Effector CD4-positive, alpha-beta T cell (primary cell): ENCODE measurements at places on chromosomes 11 and 22.

GRCh38 chr11:79054636-79055035, 386.2 kb downstream of the TENM4 start:
- no peak for DNase-seq

DNA sequence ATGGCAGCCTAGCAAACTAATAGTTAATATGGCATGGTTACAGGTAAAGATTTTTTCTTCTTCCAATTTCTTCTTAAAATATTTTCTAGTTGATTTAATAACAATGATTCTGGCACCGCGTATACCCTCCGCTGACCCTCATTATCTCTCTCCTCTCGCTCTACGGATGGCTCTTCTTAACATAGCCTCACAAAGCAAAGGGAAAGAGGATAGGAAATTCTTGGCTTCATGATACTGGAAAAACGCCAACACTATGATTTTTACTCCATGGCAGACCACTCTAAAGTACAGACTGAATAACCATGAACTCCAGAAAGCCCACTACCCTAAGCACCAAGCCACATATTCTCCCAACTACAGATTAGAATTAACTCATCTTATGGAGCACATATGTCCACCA, 6.1 kb downstream of the PI4KA start:
- DNase-seq = no peak

GRCh38 chr11:58958500-58958899, 19.2 kb downstream of the GLYATL1 start:
- DNase-seq = peak; percentile 8

DNA sequence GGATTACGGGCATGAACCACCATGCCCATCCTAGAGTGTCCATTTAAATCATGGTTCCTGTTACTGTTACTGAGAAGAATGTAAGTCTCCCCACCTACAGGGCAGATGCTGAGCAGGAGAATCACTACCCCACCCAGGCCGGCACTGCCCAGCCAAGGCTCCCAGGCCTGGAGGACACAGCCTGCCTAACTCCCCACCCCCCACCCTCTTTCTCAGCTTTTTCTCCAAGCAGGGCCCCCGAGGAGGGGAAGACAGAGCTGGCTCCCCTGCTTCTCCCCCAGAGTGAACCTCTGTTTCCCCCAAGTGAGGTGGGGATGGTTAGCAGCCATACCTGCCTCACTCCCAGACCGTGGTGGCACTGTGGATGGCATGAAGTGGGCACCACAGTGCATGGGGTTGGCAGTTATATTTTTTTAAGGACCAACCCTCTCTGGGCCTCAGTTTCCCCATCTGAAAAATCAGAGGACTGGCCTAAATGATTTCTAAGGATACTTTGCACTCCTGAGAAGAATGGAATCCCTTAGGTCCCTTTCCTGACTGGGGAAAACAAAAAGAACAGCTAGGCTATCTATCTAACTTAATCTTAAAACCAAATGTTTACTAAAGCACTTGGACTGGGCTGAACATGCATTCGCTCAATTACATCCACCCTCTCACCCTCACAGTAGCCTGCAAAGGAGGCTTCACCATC, 5.0 kb downstream of the CBX7 start:
- no peak for DNase-seq

GRCh38 chr11:119414321-119414720, 8.7 kb downstream of the THY1 start:
- no peak for DNase-seq

GRCh38 chr11:47510209-47510608, 42.7 kb downstream of the CELF1 start:
- DNase-seq = no peak

DNA sequence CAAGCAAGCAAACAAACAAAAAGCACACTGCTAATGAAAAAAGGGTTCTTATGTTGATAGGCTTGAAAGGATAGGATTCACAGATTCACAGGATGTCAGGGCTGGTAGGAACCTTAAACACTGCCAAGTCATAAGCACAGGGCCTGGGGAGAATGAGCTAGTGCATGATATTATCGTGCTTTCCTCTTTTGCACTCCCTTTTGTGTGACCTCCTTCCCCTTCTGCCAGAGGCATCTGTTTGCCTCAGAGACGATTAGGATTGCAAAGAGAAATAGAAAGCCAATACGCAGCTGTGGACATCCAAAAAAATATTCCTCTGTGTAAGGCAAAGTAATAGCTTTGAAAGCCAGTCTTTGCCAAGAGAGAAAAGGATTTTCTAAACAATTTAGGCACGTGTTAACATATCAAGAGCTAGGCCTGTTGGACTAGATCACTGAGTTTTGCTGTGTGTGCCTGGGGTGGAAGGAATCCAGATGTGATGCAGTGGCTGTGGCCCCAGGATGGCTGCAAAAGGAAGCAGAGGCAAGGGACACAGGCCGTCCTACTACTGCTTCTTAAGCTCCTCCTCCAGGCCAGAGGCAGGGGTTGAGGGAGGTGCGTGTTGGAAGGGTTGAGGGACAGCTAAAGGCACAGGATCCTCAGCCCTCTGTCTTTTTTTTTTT, 30.6 kb downstream of the MCHR1 start:
- DNase-seq = no peak

- no peak for DNase-seq
These were observed 3.7 kb upstream of the CHST1 start for GRCh38 chr11:45669146-45669545.

DNA sequence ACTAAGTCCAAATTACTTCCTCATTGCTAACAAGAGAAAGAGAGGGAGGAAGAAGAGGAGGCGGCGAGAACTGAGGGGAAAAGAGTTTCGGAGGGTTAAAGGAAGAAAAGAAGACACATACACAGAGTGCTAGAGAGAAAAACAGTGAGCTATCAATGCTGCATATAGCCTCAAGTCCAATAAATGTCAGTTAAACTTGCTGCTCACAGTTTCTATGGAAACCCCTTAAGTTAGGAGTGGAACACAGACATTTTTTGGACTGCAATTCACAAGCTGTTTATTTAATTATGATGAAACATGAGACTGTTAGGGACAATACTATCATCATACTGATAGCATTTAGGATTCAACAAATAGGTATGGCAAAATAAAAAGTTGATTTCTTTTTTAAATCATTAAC, 1320.4 kb downstream of the LRRC4C start:
- DNase-seq = no peak

- no peak for DNase-seq
These were observed 58.1 kb upstream of the NECTIN1 start for GRCh38 chr11:119787074-119787461.

- DNase-seq = no peak
These were observed 3.0 kb upstream of the ANKK1 start for GRCh38 chr11:113384551-113384950.

DNA sequence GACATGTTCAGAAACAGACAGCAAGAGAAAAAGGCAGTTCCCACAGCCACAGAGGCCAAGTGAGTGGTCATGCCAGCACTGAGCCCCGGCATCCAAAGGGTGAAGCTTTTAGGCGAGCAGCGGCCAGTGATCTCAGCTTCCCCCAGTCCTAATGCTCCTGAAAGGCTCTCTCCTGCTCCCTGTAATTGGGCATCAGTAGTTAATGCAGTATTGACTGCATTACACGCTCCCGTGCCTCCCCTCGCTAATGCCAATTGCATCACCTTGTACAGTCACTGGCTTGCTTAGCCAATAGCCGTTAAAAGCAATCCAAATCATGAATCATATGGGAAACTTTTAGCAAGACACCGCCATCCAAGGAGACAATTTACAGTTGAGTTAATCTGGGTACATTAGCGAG, 4.9 kb downstream of the LMO1 start:
- no peak for DNase-seq

- DNase-seq = no peak
These were observed 49.0 kb downstream of the FAM83F start for GRCh38 chr22:40043793-40044101.

DNA sequence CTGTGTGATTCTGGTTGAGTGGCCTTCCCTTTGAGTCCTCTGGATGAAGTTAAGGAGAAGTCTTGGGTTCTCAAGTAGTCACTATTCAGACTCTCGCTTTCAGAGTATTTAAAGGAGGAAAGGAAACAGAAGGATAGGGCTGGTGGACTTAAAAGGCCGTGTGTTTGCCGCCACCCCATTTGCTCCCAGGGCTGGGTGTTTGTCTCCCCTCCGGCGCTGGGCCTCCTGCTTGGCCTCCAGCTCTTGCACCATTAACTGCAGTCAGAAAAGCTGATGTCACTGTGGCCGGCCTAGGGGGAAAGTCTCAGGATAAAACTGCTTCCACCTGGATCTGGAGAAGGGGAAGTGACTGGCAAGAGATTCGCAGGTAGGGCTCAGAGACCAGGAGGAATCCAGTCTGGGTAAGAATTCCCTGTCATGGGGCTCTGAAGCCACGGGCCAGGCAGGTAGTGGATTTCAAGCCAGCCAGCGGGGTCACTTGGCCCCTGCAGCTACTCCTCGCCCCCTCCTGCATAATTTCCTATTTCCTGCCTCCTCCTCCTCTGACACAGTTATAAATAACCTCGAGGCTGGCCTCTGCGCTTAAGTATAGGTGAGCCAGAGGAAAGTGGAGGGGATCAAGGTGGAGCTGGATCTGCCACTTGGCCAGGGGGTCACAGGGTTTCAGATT, 17.1 kb downstream of the TIMP3 start:
- DNase-seq = no peak

GRCh38 chr11:2346014-2346413, 31.1 kb upstream of the CD81 start:
- DNase-seq = no peak

DNA sequence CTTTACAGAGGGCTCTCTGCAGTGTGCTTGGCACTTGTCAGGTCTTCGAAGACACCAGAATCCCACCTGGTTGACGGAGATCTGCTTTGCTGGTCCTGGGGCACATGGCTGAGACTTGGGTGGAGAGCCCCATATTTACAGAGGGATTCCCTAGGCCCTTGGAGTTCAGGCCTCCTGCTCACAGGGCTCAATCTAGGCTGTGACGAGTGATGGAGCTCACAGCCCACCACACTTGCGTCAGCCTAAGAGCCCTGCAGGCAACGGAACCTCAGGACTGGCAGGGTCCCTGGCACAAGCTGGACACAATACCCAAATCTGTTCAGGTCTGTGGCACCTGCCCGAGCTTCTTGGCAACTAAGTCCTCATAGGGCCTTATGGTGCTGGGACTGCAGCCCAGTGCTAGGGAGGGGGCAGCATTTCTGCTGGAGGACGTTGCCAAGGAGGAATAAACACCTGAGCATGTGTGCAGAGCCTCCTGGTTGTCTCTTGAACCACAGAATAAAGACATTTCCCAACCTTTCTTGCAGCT, 59.1 kb downstream of the KCNC1 start:
- DNase-seq = no peak

DNA sequence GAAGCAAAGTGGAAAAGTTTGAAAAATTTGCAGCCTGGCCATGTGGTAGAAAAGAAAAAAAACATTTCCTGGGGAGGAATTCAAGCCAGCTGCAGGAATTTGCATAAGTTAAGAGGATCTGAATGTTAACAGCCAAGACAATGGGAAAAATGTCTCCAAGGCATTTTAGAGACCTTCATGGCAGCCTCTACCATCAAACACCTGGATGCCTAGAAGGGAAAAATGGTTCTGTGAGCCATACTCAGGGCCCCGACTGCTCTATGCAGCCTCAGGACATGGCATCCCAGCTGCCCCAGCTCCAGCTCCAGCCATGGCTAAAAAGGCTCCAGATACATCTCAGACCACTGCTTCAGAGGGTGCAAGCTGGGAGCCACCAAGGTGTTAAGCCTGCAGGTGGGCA, 149.1 kb upstream of the SOX6 start:
- DNase-seq = no peak
